Stimulated activated CD8-positive, alpha-beta memory T cell treated with anti-CD3 and anti-CD28 coated beads, Interleukin-7, amount 100 ng/mL, for 4 hours (primary cell): ENCODE measurements at places on chromosomes 1 and 21.

- no peak for DNase-seq
Observed at GRCh38 chr1:213986020-213986924, 1.5 kb upstream of the PROX1 start.

DNA sequence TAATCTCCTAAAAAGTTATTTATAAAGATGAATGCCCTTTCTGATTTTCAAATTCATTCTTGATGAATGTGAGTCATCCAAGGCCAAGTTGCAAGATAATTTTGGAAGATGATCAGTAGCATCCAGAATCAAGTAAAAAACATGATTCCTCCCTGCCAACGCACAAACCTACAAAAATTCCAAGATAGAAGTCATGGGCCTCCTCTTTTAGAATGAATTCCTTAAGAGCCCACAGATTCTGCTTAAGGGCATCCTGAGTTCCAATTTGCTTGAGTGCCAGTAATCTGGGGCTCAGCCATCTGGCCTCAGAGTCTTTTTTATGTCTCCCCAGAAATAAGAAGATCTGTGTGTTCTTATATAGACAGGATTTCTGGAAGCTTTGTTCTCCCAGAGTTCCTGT is 23.2 kb upstream of the SPATA6 start:
- no peak for DNase-seq

DNA sequence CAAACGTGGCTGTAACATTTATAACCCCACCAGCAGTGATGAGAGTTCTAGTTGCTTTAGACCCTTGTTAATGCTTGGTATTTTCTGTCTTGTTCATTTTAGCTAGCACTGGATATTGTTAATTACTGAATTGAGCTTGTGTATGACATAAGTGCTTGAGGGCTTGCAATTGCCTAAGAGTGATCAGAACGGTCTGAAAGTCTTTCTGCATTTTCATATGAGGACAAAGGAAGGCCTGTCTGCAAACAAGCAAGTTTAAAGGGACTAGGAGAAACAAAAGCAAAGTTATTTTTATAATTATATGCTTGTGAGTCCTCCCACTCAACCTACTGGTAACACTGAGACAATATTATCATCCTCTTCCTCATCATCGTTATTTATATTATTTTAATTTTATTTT is 305.5 kb upstream of the DUSP10 start:
- no peak for DNase-seq

GRCh38 chr1:6794164-6794563 is 8.9 kb downstream of the CAMTA1 start:
- DNase-seq, result no peak

DNA sequence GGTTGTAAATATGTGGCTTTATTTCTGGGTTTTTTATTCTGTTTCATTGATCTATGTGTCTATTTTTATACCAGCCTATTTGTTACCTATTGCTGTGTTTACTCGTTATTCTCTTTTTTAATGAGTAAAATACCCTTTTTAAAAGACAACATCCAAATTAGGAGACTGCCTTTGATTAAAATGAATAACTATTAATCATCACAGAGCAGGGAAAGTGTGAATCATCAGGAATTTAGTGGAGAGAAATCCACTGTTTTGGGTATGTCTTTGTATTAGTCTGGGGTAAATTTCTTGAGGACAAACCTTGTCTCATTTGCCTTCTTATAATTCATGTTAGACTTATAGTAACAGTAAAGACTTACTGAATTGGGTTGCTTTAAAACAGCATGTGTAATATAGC is 12.1 kb downstream of the DISC1 start:
- DNase-seq, result no peak

GRCh38 chr1:159957824-159958268 is 3.8 kb upstream of the SLAMF9 start:
- DNase-seq, result no peak

DNA sequence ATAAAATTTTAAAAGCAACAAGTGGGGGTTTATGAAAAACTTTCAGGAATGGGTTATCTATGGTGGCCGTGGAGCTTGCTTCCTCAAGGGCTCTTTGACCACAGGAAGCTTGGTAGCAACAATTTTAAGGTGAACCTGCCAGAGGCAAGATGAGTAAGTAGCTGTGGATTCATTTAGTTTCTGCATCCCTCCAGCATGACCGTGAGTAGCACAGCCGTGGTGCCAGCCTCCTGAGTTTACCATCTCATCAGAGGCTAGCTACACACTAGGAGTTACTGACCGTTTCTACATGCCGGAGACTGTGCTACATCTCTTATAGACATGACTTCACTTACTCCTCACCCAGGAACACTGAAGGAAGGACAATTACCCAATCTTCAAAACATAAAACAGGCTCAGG is 30.1 kb upstream of the PLEKHG5 start:
- DNase-seq, result no peak

GRCh38 chr1:59186656-59187055 is 110.2 kb upstream of the FGGY start:
- no peak for DNase-seq

- no peak for DNase-seq
Observed at GRCh38 chr1:29017235-29017634, 102.9 kb downstream of the EPB41 start.

DNA sequence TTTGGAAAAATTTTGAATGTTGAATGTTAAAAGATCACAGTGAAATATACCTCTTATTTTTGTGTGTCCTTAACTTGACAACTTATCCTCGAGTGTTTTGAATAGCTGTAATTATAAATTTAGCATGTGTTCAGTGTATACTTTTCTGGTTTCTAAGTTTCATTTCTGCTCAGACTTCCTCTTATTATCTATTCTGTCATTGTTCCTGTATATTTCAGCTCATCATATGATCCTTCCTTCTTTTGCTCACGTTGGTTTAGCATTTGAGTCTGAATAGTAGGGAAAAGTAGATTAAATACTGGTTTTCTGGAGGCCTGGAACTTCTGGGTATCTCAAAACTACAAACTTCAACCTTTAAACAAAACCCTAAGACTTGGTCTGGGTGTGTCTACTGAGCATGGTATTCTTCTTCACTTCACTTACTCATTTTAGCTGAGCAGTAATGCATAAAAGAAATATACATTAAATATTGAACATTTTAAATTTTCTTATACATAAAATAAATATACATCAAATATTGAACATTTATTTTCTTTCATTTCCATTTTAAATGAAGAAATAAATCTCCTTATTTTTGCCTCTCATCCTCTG is 3.3 kb upstream of the ATP6V1G3 start:
- no peak for DNase-seq

- DNase-seq, result peak; percentile 2
Observed at GRCh38 chr21:31974454-31974985, 101.7 kb downstream of the HUNK start.

DNA sequence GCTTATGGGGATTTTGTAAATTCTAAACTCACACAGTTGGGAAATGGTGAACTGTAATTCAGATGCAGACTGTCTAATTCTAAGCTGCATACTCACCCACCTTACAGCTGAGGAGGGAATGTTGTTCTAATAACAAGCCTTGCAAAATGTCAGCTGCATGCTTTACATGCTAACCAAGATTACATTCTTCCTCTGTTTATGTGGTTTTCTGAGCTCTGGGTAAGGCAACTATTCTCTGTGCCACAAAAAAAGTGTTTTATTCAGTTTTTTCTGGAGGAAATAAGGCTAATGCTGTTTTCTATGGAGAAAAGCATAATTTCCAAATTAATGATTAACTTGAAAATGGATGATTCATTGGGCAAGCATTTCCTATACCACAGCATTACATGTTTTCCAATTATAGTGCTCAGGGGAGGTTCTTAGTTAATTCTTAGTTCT is 64.9 kb downstream of the RGS13 start:
- no peak for DNase-seq

DNA sequence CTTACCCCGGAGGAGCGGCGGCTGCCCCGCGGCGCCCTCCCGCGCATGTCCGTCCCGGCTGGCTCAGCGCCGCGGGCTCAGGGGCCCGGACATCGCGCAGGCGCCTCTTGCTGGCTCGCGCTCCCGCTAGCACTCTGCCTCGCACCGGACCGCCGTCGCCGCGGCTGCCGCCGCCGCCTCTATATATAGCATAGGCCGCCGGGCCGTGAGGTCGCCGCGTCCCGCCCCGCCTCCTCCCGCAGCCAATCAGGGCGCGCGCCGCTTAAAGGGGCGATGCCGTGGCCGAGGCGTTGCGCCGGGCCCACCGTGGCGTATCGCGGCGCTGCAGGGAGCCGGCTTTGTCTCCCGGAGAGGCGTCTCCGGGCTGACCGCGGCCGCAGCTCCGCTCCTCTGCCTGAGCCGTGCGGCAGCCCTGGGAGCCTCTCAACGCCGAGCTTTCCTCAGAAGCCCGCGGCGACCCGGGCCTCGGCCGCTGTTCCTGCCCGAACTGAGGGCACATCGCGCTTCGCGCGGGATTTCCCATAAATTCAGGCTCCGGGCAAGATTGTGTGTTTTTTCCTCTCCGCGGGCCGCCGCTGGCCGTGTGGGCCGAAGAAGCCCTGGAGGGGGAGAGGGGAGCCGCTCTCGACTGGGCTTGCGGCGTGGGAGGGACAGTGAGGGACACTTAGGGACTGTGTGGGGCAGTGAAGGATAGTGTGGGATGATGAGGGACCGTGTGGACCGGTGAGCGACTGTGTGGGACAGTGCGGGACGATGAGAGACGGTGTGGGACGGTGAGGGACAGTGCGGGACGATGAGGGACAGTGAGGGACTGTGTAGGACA is at the start of gene ERRFI1:
Gene ERRFI1 (minus strand): TSS at position 157 of the 823 bp plus-strand sequence. CDS start 10,690 bp downstream, outside the sequence.
- peak; percentile 64 for DNase-seq

- no peak for DNase-seq
Observed at GRCh38 chr1:15039901-15040300, 113.6 kb upstream of the TMEM51 start.

- DNase-seq, result no peak
Observed at GRCh38 chr21:20257052-20257740, 741.0 kb upstream of the NCAM2 start.

- DNase-seq, result no peak
Observed at GRCh38 chr1:179549368-179549700, 26.4 kb downstream of the NPHS2 start.

- no peak for DNase-seq
Observed at GRCh38 chr21:35291973-35292627, 243.0 kb upstream of the RUNX1 start.

DNA sequence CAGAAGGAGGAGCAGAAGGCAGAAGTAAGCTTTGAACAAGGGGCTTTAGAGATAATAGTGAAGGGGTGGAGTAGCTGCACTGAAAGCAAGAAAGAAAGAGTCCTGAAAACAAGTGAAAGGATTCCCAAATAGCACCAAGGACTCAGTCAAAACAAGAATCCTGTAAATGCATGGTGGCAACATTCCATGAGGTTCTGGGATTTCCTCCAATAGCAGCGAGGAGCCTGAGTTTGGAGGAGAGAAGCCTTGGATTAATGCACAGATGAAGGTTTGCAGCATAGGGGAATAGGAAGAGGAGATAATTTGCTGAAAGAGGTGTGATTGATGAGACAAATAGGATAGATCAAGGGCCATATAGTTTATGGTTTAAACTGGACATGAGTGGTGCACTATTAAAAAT is 10.9 kb downstream of the KRTAP22-2 start:
- no peak for DNase-seq

DNA sequence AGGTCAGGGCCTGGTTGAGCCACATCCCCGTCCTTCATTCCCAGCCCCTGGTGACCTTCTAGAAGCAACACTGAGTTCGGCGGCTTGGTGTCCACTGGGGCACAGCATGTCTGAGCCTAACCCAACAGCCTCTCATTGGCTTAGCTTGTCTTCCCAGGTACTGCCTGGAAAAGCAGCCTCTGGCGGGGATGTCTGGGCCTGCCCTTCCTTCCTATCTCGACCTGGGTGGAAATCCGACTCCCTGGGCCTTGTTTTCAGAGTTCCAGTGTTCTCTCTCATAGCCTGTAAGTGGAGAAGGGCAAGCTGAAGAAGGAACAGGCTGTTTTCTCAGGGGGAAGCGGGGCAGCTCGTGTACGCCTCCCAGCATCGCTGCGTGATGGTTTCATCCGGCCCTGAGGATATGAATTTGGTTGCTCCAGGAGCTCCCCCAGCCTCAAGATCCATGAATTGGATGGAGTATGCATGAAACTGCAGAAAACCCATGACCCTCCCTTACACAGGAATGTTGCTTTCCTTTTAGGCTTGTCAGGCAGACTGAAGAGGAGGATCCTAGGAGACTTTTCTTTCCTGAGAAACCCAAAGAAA is 116.5 kb upstream of the IRF2BP2 start:
- DNase-seq, result no peak

GRCh38 chr21:42799516-42799915 is 79.8 kb downstream of the WDR4 start:
- DNase-seq, result no peak

DNA sequence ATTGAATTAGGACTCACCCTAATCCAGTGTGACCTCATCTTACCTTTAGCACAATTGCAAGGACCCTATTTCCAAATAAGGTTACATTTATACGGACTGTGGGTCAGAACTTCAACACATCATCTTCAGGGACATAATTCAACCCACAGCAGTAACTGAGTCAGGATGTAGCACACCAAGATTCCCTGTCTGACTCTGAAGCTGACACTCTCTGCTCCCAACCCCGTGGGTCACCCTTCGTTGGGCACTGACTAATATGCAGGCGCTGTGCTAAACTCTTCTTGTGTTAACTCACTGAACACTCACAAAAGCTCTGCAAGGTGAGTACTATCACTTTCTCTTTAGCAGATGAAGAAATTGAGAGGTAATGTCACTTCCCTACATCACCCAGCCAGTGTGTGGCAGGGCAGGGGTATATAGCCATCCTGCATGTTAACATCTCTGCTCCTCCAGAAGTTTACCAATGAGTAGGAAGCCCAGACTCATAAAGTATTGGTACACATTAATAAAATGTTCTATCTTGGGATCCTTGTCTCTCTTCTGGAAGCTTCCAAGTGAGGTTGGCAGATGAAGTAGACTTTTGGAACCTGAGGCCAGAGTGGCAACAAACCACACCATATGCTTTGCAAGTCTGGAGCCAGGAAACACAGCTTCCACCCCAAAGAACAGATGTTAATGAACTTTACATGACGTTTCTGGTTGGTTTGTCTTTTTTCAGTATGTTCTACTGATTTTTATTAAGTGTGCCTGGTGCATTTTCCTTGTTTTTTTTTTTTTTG is 139.2 kb upstream of the KLHDC7A start:
- DNase-seq, result no peak

DNA sequence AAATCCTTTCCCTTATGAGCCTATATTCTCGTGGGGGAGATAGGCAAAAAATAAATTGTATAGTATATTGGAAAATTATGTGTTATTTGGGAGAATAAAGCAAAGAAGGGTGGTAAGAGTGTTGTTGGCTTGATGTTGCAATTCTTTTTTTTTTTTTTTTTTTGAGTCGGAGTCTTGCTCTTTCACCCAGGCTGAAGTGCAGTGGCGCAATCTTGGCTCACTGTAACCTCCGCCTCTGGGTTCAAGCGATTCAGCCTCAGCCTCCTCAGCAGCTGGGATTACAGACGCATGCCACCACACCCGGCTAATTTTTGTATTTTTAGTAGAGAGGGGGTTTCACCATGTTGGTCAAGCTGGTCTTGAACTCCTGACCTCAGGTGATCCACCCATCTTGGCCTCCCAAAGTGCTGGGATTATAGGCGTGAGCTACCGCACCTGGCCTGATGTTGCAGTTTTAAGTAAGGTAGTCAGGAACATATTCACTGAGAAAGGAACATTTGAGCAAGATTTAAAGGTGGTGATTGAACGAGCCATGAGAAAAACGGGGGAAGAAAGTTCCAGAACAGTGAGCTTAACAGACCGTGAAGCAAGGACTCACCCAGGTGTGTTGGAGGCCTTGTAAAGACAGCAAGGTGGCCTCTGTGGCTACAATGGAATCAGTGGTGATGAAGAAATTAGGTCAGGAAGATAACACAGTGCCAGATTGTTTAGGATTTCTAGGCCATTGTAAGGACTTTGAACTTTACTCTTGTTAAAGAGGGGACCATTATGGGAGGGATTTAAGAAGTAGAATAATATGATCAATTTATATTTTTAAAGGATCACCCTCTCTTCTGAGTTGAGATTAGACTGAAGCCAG is 45.8 kb downstream of the RPRD2 start:
- no peak for DNase-seq
